Muscle of back (tissue), 13 donors: ENCODE measurements at places on chromosomes 4 and X. TPM values are rescaled to one million over a fixed set of nuclear protein-coding genes. Genes with fewer than 3 reads are reported as not detected.

The HS3ST1 gene
- 0.57 TPM for polyA plus RNA-seq

The COX18 gene
- polyA plus RNA-seq = 11.3 TPM

DNA sequence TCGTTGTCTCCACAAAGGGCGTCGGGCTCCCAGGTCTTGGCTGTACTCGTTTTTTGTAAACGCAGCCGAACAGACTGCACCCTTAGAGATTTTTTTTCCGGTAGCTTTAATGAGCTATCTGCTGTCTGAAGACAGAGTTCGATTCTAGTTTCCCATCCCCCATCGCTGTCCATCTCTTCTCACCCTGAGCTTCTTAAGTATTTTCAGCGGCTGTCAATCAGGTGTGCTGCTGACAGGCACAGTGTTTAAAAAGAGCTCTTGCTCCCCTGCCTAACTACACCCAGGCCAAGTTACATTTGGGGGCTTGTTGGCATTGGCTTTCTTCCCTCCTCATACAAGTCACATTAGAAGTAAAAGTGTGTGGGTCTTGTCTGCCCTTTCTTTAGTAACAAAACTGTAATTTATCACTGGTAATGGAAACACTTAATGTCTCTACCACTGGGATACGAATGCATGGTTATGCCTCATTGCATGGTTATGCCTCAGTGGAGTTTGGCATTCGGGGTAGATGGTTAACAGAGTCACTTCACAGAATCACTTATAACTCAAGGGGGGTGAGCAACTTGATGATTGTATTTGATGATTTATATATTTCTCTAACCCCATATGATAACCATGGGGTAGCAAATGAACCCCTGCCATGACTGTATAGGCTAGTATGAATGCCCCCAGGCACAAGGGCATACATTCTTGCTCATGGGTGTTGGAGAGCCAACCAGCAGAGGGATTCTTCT is 1.4 kb upstream of the ARHGAP6 start:
- DNase-seq = no peak

- no peak for DNase-seq
Observed at GRCh38 chrX:71128166-71128833, 9.9 kb downstream of the MED12 start.

- DNase-seq = peak; percentile 68
Observed at GRCh38 chr4:78864405-78865024, 74.7 kb downstream of the PAQR3 start.

The USP51 gene
- 4.0 TPM for polyA plus RNA-seq

GRCh38 chrX:135974279-135974856 is 580 bp upstream of the MMGT1 start:
- DNase-seq = peak; percentile 61

DNA sequence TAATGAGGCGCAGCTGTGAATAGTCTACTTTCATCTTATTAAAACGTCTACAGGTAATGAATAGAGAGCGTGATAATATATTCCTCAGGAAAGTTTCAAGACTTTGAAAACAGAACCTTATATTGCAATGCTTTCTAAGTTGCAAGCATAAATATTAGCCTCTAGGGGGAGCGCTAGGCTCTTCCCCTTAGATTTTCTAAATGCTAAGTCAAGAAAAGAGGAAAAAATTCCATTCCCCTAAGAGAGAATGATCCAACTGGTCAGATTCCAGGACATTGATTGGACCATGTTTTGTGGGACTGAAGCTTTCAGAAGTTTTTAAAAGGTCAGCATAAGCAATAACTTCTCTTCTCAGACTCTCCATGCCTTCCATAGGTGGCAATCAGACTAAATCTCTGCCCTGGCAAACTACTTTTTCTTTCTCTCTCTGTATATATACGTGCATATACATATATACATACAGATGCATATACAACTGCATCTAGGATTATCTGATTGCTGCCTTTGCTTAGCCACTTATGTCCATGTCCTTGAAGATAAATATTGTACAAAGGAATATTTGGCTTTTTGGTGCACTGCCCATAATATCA is 492.9 kb downstream of the INPP4B start:
- peak; percentile 76 for DNase-seq
